ENCODE measurements at places on chromosomes 6 and 20. TPM values are rescaled to one million over a fixed set of nuclear protein-coding genes. Genes with fewer than 3 reads are reported as not detected.
A peak's percentile ranks its signal among the peaks of the same experiment; 100 is the strongest.

LCA5 gene
- total RNA-seq: 4.9 TPM

IL17F gene
- not detected for total RNA-seq

CENPB gene
- 86.9 TPM for total RNA-seq

SMOC2 gene
- total RNA-seq: 167 TPM

NKX2-4 gene
- total RNA-seq: 3.9 TPM

MYMX gene
- total RNA-seq: not detected

PTCRA gene
- total RNA-seq: not detected

CTAGE9 gene
- total RNA-seq: not detected

MCHR2 gene
- not detected for total RNA-seq

FAM162B gene
- 1.5 TPM for total RNA-seq

ZBP1 gene
- total RNA-seq: 0.14 TPM

NR2E1 gene
- not detected for total RNA-seq

DDX39B gene
- 227 TPM for total RNA-seq

C20orf141 gene
- total RNA-seq: not detected

TRIM31 gene
- total RNA-seq: not detected

KIZ gene
- 39.9 TPM for total RNA-seq

- H3K4me1 ChIP-seq: no peaks in the 10 kb centered on the region
- peak; percentile 7 for DNase-seq
- H3K27ac ChIP-seq: no peak overlapping the region
Measured at GRCh38 chr6:92779746-92780145, 639.6 kb downstream of the EPHA7 start.

DNA sequence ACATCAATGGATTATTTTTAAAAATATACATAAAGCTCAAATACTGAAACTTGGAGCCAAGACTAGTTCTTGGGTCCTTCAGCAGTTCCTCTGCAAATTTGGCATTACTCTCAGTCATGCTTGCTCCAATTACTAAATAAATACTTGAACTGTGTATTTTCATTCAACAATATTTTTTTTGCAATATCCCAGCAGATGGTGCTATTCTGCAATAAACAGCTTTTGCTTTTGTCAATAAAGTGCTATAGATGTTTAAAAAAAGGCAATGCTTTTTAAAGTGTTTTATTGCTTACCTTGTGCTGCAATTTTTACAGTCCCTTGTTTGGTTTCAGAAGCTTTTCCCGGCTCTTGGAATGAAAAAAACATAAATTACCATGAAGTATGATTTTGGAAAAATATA, 243.4 kb downstream of the TRDN start:
- no peak overlapping the region for H3K27ac ChIP-seq
- no peaks in the 10 kb centered on the region for H3K4me1 ChIP-seq
- no peak overlapping the region for H3K4me3 ChIP-seq
- no peaks in the 10 kb centered on the region for H3K36me3 ChIP-seq

DNA sequence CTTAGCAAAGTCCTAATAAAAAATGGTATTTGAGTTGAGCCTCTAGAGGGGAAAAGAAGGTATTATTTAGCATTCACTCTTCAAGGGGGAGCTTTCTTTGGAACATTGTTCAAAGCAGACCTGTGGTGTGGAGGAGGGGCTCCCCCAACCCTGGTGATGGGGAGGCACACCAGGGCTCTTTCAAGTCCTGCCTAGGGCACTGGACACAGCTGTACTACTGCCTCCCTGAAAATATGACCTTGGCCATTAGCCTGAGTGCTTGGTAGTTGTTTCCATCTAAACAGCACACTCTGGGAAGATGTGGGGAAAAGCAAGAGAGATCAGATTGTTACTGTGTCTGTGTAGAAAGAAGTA, 215.1 kb upstream of the CNR1 start:
- no peak overlapping the region for H3K4me3 ChIP-seq
- H3K4me1 ChIP-seq: no peaks in the 10 kb centered on the region
- H3K36me3 ChIP-seq: no peaks in the 10 kb centered on the region
- no peak for DNase-seq

GRCh38 chr6:132726608-132726975, 12.7 kb upstream of the VNN1 start:
- DNase-seq: no peak
- no peaks in the 10 kb centered on the region for H3K4me1 ChIP-seq
- no peaks in the 10 kb centered on the region for H3K36me3 ChIP-seq

- H3K36me3 ChIP-seq: no peaks in the 10 kb centered on the region
- no peak for DNase-seq
- no peaks in the 10 kb centered on the region for H3K4me1 ChIP-seq
- H3K4me3 ChIP-seq: no peak overlapping the region
Measured at GRCh38 chr6:105562027-105562426, 159.1 kb upstream of the PREP start.

- no peaks in the 10 kb centered on the region for H3K4me1 ChIP-seq
- H3K4me3 ChIP-seq: no peak overlapping the region
- no peak overlapping the region for H3K27ac ChIP-seq
- DNase-seq: no peak
- no peaks in the 10 kb centered on the region for H3K36me3 ChIP-seq
Measured at GRCh38 chr6:120774275-120774674, 560.0 kb downstream of the TBC1D32 start.

- no peak for DNase-seq
- no peaks in the 10 kb centered on the region for H3K27me3 ChIP-seq
- no peak overlapping the region for H3K4me3 ChIP-seq
- no peak overlapping the region for H3K27ac ChIP-seq
Measured at GRCh38 chr6:125031385-125031784, 69.1 kb downstream of the RNF217 start.

GRCh38 chr6:71457929-71458328, 169.3 kb downstream of the OGFRL1 start:
- no peaks in the 10 kb centered on the region for H3K27me3 ChIP-seq
- H3K36me3 ChIP-seq: no peaks in the 10 kb centered on the region
- H3K27ac ChIP-seq: no peak overlapping the region
- DNase-seq: no peak
- no peak overlapping the region for H3K4me3 ChIP-seq
- no peaks in the 10 kb centered on the region for H3K4me1 ChIP-seq

DNA sequence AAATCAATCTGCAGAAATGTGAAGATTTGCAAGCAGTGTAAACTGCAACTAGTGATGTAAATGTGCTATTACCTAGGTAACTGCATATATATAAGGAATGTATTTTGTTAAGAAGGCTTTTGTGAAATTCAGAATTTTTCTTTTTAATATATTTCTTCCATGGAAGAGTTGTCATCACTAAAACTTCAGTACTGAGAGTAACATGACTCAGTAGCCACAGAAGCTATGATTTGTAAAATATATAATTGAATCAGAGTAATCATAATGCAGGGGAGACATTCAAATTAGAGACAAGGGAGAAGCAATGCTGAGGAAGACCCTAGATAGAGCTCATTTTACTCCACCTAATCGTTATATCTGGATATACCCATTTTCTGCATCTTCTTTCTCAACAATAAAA, 141.7 kb downstream of the ADGRG6 start:
- H3K4me3 ChIP-seq: no peak overlapping the region
- no peaks in the 10 kb centered on the region for H3K27me3 ChIP-seq
- H3K36me3 ChIP-seq: no peaks in the 10 kb centered on the region
- H3K27ac ChIP-seq: no peak overlapping the region

GRCh38 chr6:160931378-160932310, 59.9 kb upstream of the MAP3K4 start:
- H3K4me3 ChIP-seq: peak overlapping the region; percentile 43
- no peak overlapping the region for H3K27ac ChIP-seq
- no peaks in the 10 kb centered on the region for H3K4me1 ChIP-seq

GRCh38 chr20:24915892-24916291, 33.2 kb upstream of the CST7 start:
- H3K4me3 ChIP-seq: no peak overlapping the region
- no peaks in the 10 kb centered on the region for H3K4me1 ChIP-seq
- no peaks in the 10 kb centered on the region for H3K27me3 ChIP-seq
- H3K36me3 ChIP-seq: no peaks in the 10 kb centered on the region

GRCh38 chr6:134060491-134061106, 8.2 kb upstream of the SLC2A12 start:
- no peak for DNase-seq
- H3K27me3 ChIP-seq: no peaks in the 10 kb centered on the region
- no peak overlapping the region for H3K4me3 ChIP-seq

GRCh38 chr6:52872031-52872430, 31.4 kb upstream of the GSTA5 start:
- DNase-seq: no peak
- no peak overlapping the region for H3K4me3 ChIP-seq
- no peaks in the 10 kb centered on the region for H3K4me1 ChIP-seq
- no peaks in the 10 kb centered on the region for H3K36me3 ChIP-seq
- no peaks in the 10 kb centered on the region for H3K27me3 ChIP-seq

- H3K27ac ChIP-seq: no peak overlapping the region
- no peak for DNase-seq
- no peaks in the 10 kb centered on the region for H3K4me1 ChIP-seq
- no peaks in the 10 kb centered on the region for H3K27me3 ChIP-seq
Measured at GRCh38 chr6:98812220-98812619, 22.2 kb upstream of the POU3F2 start.

GRCh38 chr6:91672201-91672600, 1085.3 kb upstream of the MAP3K7 start:
- H3K36me3 ChIP-seq: no peaks in the 10 kb centered on the region
- no peaks in the 10 kb centered on the region for H3K4me1 ChIP-seq
- DNase-seq: no peak
- H3K27ac ChIP-seq: no peak overlapping the region
- no peak overlapping the region for H3K4me3 ChIP-seq
- no peaks in the 10 kb centered on the region for H3K27me3 ChIP-seq

DNA sequence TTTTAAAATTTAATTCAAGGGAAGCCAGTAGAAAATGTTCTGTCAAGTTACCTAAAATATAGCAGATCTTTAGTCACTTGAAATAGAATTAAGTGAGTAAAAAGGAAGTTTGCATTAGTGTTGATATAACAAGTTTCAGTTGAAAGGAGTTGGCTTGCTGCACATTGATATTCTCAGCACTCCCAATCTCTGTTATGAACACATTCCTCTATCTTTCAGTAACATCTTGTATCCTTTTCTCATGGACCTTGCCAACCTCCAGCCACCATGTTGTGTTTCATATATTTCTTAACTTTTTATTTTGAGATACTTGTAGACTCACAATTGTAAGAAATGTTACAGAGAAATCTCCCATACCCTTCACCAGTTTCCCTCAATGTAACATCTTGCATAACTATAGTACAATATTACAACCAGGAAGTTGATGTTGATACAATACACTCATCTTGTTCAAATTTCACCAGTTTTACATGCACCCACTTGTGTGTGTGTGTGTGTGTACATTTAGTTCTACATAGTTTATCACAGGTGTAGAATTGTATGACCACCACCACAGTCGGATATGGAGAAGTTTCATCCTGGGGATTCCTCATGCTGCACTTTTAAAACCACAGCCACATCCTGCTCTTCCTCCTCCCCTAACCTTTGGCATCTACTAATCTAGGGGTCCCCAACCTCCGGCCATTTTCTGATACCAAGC, 20.2 kb upstream of the PAQR8 start:
- H3K4me3 ChIP-seq: no peak overlapping the region
- no peaks in the 10 kb centered on the region for H3K4me1 ChIP-seq
- H3K27ac ChIP-seq: no peak overlapping the region
- H3K36me3 ChIP-seq: no peaks in the 10 kb centered on the region
- DNase-seq: no peak

- no peak overlapping the region for H3K4me3 ChIP-seq
- no peaks in the 10 kb centered on the region for H3K36me3 ChIP-seq
- no peak for DNase-seq
- H3K27me3 ChIP-seq: no peaks in the 10 kb centered on the region
- no peaks in the 10 kb centered on the region for H3K4me1 ChIP-seq
Measured at GRCh38 chr20:6395695-6396094, 272.9 kb upstream of the FERMT1 start.

GRCh38 chr20:10453241-10453640, 18.1 kb downstream of the SLX4IP start:
- no peak overlapping the region for H3K27ac ChIP-seq
- no peaks in the 10 kb centered on the region for H3K27me3 ChIP-seq
- H3K4me3 ChIP-seq: no peak overlapping the region
- no peaks in the 10 kb centered on the region for H3K36me3 ChIP-seq

- H3K27me3 ChIP-seq: no peaks in the 10 kb centered on the region
- no peaks in the 10 kb centered on the region for H3K36me3 ChIP-seq
- H3K27ac ChIP-seq: no peak overlapping the region
- no peaks in the 10 kb centered on the region for H3K4me1 ChIP-seq
- DNase-seq: no peak
- H3K4me3 ChIP-seq: no peak overlapping the region
Measured at GRCh38 chr6:70599187-70599586, 32.5 kb downstream of the SDHAF4 start.

DNA sequence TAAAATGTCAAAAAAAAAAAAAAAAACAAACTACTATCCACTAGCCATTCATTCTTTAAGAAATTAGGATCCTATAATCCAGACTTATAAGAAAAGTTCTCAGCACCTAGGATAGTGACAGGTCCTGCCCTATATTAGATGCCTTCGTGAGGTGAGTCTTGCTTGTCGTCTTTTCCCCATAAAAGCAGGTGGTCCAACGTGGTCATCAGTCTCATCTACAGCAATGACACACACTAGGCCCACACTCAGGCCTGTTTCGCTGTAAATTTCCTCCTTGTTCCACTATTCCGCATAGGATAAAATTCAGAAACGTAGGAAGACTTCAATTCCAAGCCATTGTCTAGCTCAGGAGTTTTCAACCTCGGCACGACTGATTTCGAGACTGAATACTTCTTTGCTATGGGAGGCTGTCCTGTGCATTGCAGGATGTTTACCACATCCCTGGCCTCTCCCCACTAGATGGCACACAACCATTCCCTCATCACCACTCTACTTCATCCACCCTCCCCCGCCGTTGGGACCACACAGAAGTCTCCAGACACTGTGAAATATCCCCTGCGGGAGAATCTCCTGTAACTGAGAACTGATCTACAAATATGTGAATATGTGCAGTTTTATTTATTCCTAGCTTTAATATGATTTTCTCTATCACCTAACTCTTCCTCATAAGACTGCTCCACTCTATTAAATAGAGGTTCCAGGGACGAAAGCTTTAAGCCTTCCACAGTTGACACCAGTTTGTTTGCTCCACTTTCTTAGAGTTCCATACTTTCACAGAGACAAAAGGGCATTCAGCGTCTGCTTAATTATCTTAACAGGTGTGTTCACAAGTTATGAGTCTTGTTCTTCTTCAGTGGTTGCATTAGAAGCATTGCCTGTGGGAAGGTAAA, 346.3 kb downstream of the BMP2 start:
- DNase-seq: no peak
- H3K4me3 ChIP-seq: no peak overlapping the region
- no peaks in the 10 kb centered on the region for H3K27me3 ChIP-seq
- no peaks in the 10 kb centered on the region for H3K36me3 ChIP-seq

DNA sequence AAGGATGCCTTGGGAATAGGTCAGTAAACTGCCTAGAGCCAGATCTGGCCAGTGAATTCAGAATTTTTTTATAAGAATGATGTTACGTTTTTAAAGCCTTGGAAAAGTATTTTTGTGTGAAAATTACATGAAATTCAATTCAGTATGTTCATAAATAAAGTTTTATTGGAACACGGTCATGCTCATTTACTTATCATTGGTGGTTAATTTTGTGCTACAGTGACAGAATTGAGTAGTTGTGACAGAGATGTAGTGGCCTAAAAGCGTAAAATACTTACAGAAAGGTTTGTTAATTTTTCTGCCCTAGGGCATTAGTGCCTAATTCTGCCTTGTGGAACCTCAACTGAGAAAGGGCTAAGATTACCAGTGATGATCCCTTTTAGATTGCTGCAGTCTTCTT, 28.2 kb downstream of the ZFAND3 start:
- no peak overlapping the region for H3K4me3 ChIP-seq
- H3K27me3 ChIP-seq: no peaks in the 10 kb centered on the region
- no peaks in the 10 kb centered on the region for H3K36me3 ChIP-seq
- H3K27ac ChIP-seq: no peak overlapping the region
- no peak for DNase-seq

GRCh38 chr6:34177181-34177591, 31.3 kb upstream of the GRM4 start:
- H3K4me3 ChIP-seq: no peak overlapping the region
- H3K4me1 ChIP-seq: peaks cover 3% of the 10 kb centered on the region
- H3K36me3 ChIP-seq: no peaks in the 10 kb centered on the region
- no peaks in the 10 kb centered on the region for H3K27me3 ChIP-seq
- no peak overlapping the region for H3K27ac ChIP-seq
